Esophagus muscularis mucosa (tissue), 4 donors: ENCODE measurements at places on chromosomes 12 and 14. TPM values are rescaled to one million over a fixed set of nuclear protein-coding genes. Genes with fewer than 3 reads are reported as not detected.
A peak's percentile ranks its signal among the peaks of the same experiment; 100 is the strongest.

DNA sequence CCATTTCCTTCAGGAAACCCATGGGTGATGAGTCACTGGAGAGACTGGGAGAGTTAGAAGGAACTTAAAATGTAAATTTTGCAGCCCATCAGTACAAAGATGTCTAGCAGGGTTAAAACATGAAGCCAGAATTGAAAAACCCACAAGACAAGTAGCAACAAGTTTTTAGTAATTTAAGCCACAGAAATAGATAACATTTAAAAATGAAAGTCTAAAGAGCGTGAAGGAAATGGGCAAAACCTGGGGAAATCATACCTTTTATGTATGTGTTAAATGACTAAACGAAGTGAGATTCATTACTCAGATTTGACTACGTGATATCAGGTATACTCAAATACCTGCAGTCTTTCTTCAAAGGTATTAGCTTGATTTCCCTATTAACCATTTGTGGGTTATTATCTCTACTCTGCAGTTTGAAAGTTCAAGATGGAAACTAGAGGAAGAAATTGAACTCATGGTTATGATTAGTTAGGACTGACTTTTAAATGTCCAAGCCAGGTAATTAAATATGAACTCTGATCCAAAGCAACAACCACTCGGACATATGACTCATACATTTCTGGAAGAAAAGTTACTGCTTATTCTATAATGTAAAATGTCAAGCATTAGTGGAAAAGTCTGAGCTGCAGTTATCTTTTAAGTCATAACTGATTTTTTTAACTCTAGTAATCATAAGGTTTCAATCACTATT is 84.1 kb downstream of the ITPR2 start:
- no peak for DNase-seq

DNA sequence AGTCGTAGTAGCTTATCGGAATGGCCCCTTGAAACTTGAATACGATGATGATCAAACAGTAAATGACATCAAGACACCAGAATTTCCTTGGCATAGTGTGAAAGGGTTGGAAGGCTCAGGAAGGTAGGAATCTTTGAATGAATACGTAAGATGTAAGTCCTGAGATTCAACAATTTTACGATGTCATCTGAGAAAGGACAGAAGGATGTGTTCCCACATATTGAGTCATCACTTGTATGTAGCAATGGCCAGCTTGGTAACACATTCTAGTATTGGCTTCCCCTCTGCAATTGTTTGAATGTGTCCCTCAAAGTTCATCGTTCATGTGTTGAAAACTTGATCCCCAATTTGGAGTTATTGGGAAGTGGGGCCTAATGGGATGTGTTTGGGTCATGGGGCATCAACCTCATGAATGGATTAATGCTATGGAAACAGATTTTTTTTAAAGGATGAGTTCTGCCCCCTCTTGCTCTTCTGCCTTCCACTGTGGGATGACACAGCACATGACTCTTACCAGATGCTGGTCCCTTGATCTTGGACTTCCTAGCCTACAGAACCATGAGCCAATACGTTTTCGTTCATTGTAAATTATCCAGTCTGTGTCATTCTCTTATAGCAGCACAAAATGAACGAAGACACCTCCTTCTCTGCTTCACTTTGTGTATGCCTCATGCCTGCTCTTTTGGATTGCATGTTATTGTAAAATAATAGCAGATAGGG is 284.6 kb downstream of the BCAT1 start:
- no peak for DNase-seq

GRCh38 chr14:67192366-67192765 is 3.1 kb downstream of the GARIN2 start:
- DNase-seq: no peak

DNA sequence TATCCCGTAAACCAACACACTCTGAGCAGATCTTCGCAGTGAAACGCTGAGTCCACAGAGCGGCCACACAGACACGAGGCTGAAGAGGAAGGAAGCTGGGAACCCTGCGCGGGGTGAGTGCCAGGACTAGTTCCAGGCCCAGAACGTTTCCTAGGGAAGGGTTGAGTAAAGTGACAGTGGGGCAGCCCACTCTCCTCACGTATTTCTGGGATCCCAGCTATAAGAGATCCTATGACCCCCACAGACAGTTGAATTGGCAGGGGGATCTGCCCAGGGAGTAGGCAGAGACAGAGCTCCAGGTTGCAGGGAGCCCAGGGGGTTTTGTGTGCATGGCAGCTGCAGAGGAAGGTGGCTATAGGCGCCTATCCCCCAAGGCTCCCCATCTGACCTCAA is 51.1 kb downstream of the GTF2A1 start:
- no peak for DNase-seq

DNA sequence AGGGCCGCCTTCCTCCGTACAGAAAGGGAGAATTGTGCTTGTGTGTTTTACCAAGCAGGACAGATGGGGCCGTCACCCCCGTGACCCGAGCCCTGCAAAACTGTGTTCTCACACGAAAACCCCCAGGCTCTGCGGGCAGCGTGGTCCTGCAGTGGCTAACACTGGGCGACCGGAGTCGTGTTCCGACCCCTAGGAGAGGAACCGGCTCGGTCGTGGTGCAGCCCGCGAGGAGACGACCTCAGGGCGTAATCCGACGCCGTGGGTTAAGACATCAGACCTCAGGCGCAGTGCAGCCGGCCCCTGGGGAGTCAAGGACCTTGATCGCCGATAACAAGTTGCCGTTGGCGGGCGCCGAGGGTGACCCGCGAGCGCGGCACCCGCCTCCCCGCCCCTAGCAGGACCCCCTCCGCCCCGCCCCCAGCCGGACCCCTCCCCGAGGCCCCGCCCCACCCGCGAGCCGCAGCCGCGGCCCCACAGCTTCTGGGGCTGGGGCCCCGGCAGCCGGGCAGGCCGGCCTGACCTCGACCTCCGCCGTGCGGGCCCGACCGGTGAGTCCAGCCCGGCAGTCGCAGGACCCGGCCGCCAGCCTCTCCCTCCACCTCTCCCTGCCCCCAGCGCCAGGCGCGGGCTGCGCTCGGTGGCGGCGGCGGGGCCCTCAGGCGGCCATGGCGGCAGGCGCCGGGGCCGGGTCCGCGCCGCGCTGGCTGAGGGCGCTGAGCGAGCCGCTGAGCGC is at the start of gene CHPT1:
CHPT1 (plus strand) TSS at position 444 of the 733 bp plus-strand sequence; CDS start at position 666, 222 bp downstream.
- DNase-seq: peak; percentile 94

GRCh38 chr14:21307637-21308036 is 27.8 kb downstream of the RPGRIP1 start:
- no peak for DNase-seq

DNA sequence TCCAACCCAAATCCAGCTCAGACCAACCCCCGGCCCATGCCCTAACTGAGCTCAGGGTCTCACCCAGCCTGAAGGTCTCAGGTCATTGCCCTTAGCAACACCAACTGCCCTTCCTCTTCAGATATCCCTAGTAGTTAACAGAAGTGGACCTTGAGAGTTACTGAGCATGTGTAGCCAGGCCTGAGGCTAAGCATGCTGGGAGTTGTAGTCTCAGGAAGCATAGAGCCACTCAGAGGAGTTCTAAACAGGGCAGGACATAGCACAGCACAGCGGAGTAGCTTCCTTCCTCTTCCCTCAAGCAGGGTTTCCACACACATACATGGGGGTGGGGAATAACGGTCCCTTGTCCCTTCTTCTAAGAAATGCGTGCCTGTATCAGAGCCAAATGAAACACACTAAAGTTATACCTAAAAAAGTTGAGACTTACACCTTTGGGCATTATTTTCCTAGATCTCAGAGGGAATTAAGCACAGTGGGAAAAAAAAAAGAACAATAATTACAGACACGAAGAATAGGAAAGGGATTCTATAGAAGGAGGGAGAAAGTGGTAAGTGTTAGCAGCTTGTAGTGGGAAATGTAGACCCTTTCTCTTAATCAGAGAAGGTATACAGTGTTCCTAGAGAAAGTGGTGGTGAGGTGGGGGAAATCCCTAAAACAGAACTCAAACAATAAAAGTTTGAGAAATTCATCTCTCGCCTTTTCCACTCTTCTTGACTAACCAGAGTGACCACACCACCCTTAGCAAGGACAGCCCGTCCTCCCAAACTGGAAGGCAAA is 4.4 kb downstream of the KMT2D start:
- DNase-seq: no peak

DNA sequence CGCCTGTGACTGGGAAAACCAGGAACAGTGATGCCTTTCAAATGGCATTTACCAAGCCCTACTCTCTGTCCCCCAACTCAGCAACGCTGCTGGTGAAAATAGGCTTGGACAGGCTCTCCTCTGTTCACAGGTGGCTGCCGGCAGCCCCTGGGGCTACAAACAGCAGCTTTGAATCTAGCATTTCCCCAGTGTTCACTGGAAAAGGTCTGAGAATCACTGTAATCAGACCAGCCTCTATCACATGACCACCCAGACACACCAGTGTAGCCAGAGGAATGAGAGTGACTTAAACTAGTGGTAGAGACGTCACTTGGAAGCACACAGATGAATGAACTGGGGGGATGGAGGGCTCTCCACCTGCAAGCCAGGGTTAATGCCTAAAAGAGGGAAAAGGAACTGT is 151.8 kb downstream of the FOXN3 start:
- no peak for DNase-seq

- no peak for DNase-seq
These were observed 18.8 kb downstream of the PYM1 start for GRCh38 chr12:55908726-55909512.

- no peak for DNase-seq
These were observed 36.4 kb downstream of the PYM1 start for GRCh38 chr12:55891310-55891709.

DNA sequence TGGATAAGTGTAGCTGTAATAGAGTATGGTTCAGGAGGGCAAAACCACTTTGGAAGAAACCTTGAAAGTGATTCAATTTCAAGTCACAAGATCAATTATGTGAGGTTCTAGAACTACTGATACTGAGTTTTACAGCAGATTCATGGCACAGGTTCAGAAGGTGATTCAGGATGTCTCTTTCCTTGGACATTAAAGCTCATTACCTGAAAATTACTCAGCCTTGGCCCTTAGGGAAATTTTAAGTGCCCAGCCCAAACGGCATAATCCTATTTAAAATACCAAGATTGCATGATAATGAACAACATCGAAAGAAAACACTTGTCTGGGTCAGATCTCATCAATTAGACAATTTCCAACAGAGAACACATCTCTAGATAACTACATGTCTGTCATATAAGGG is 70.2 kb upstream of the SLC38A2 start:
- DNase-seq: no peak

GRCh38 chr12:39587225-39587624 is 32.4 kb downstream of the ABCD2 start:
- no peak for DNase-seq

DNA sequence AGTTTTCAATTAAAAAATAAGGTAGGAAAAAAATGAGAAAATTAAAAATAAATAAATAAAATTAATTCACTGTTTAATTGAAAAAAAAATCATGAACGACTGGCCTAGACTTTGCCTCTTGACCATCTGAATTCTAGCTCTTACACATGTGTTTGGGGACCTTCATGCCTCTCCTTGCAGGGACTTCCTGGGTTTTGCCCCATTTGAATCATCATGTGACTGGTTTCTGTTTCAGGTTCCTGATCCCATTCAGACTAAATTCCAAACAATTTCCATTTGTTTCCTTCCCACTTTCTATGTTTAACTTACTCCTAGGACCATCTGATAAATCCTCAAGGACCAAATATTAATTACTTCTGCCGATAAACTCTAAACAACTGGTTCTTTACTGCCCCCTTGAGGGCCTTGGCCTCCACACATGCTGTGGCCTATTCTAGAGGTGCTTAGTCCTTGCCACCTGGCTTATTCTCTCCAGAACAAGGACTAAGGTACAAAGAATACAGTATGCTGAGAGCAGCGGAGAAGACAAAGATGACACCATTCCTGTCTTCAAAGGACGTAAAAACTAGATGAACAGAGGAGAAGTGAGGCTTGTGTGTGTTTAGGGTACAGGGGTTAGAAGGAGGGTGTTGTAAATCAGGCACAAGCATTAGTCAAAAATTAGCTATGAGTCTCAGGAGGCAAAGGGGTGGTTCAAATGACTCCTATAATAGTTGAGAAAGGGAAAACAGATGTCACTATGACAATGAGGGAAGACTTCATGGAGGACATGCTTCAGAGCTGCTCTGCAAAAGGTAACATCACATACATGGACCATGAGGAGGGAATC is 125.8 kb upstream of the AVPR1A start:
- DNase-seq: no peak

GRCh38 chr12:54352891-54353874 is 11.1 kb downstream of the GPR84 start:
- DNase-seq: no peak

- DNase-seq: no peak
These were observed 22.8 kb upstream of the OASL start for GRCh38 chr12:121061831-121062230.

DNA sequence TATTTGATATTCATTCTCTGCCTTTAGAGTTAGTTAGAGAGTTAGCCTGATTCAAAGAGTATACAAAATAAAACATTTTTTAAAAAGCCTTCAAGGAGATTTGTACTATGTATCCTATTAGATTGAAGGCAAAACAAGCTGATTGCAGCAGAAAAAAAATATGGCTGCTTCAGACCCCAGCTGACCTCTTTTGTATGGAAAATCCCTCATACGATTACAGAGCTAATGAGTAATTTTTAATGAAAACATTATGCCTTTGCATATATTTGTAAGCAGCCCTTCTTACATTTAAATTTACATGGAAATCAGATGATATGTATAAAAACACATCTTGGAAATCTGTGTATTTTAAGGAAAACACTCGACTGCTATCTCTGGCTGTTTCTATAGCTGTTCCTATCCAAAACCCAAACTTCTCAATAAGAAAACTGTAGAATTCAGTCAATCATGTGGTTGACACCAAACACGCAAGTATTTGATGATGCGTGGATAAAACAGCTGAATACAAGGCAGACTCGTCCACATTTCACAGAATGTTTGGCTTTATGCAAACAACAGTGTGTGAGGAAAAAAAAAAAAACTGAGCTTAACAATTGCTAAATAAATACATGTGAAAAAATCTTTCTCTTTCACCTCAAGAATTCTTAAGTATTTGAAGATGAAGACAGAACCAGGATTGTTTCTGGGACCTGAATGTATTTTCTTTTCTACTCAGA is 275.3 kb downstream of the EGLN3 start:
- no peak for DNase-seq

GRCh38 chr14:32430326-32430725 is 101.2 kb downstream of the AKAP6 start:
- DNase-seq: no peak

DNA sequence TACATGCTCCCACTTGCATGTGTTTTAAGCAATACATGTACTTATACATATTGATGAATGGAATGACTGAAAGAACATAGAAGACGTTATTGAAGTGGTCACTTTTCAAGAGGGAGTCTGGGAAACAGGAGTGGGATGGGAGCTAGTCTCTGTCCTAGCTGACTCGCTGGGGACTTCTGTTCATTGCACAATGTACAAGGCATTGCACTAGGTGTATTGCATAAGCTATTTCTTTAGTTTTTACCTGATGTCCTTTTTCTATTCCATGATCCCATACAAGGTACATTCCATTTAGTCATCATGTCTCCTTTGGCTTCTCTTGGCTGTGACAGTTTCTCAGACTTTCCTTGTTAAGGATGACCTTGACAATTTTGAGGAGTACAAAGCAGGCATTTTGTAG is 4.0 kb upstream of the MYO1H start:
- no peak for DNase-seq

NKX2-1 gene
- total RNA-seq: 0.92 TPM

KLHDC1 gene
- 8.3 TPM for total RNA-seq

NEMP1 gene
- total RNA-seq: 8.3 TPM

TEX52 gene
- total RNA-seq: not detected

LBHD2 gene
- not detected for total RNA-seq

MYF6 gene
- not detected for total RNA-seq

KRT79 gene
- total RNA-seq: not detected

RNU4-1 gene
- under 0.01 TPM for total RNA-seq

RDH11 gene
- total RNA-seq: 36.9 TPM

TMEM179 gene
- total RNA-seq: 4.2 TPM

RNF31 gene
- 29.0 TPM for total RNA-seq
